ENCODE measurements at places on chromosomes 11 and 22.

DNA sequence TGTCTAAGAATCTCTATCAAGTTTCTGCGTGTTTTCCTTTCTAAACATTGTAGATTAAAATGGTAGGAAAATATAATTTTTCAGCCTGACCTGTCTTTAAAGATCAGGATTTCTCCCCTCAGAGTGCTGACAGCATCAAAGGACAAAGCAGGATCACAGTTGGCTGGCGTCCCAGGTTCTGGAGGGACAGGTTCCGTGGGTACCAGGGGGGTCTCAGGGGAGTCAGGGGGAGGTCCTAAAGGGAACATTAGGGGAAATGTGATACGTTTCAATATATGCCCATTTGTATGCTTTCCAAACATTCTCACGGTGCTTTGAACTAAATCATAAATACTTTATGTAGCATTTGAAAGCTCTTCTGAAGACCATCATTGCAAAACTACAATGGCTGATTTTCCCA is 3.4 kb downstream of the MMP3 start:
- DNase-seq = no peak

DNA sequence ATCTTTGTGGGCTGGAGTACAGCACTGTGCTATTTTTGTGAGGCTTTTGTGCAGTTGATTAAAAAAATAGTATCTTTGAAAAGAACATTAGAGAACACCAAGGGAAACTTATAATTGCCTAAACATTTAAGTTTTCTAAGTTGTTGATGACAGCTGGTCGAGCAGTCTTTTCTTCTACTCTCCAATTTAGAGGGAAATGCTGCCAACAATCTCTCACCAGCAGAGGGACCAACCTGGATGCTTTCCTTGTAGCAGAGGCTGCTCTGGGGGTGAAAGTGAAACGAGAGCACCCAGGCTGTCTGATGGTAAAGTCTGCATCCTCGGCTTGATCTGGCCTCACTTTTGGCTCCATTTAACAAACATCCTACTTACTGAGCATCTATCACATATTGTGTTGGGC is 1286.5 kb upstream of the TENM4 start:
- no peak for DNase-seq

DNA sequence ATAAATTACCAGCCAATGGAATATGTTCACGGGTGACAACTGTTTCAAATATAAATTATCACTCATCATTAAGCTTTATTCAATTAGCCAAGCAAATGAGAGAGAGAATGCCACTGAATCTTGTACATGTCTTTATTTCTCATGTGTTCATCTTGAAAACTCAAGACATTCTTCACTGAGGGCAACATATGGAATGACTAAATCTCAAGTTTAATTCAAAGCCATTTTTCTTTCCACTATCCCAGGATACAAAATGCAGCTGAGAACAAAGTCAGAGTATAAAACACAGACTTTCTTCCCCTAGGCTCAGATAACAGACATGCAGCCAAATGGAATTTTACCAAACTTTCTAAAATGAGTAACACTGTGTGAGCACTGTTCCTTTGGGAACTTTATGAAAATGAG is 12.1 kb upstream of the BBOX1 start:
- no peak for DNase-seq

DNA sequence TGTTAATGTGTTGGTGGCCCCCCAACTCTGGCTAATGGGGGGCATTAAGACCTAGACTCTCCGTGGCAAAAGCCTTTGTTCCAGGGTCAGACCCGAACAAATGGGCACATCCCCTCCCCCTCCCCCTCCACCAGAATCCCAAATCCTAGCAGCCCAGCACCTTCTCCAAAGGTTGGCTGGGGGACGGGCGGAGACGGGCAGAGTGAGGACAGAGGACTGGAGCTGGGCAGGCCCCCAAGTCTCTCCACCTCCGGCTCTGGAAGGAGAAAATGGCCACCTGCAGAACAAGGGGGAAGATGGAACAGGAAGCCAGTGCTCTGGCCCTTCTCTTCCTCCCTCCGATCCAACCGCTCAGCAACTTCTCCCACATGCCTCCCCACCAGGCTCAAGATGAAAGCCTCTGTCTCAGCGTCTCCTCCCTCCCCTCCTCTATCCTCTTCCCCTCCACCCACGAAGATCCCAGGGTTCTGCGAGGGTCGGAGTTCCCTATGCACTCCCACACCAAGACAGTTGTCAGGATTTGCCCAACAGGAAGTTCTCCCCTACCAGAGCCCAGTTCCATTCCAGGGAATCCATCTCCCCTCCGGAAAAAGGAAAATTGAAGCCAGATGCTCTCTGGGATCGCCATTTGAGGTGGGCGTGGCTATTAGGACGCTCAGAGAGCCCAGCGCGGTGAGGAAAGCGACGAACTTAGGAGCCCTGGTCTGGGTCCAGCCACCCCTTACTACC is 20.1 kb downstream of the ADA2 start:
- no peak for DNase-seq

DNA sequence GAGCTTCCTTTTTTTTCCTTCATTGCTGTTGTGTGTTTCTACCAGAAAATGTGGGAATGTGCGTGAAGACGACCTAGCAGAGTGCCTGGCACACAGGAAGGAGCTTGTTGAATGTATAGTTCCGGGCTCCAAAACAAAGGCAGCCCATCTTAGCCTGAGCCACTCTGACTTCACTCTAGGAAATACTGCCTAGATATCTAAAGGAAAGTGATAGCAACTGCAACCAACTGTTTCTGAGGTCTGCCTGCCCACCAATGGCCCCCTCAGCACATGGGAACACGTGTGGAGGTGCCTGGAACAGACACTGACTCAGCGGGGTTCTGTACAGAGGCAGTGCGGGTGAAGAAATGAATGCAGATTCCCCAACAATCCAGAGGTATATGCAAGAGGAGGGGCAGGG is 14.7 kb upstream of the XBP1 start:
- no peak for DNase-seq

Measured in mammary epithelial cell (primary cell).